Activated T-cell treated with anti-CD3 and anti-CD28 coated beads for 24 hours (primary cell): ENCODE measurements at places on chromosomes 11 and 22.

GRCh38 chr22:33335611-33336279 is 277.6 kb upstream of the SYN3 start:
- no peak for DNase-seq

DNA sequence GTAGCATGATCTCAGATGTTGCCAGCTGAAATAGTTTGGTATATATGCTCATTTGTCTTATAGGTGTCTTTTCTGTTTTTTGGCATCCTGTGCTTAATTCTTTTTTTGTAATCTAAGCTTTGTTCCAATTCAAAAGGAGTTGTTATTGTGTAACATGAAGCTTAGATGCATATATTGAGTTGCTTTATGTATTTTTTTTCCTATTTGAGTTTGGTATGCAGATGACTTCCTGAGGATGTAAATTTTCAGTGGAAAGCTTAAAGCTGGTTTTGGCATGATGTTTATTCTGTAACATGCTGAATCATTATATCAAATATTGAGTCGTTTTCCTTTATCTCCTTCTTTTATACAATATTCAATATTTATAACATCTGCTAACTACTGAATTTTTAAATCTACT is 69.4 kb downstream of the DDX10 start:
- no peak for DNase-seq

DNA sequence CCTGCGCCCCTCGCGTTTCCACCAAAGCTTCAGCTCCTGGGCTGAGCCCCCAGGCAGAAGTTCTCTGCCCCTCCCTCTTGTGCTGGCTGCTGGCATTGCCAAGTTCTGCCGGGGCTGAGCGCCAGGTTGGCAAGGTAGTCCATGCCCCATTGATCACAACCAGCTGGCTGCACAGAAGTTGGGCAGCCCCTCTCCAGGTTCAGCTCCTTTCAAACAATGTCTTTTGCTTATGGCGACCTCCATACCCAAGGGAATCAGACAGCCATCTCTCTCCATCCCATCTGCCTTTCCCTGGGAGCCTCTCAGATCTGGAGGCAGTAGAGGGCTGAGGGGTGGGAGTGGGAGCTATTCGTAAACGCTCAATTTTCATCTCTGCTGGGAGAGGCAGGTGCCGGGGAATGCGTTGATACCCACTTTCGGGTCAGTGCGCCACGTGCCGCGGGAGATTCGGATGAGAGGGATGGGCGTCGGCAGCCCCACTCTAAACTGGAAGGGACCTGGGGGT is 1.5 kb downstream of the ADAMTS8 start:
- no peak for DNase-seq

GRCh38 chr11:57539342-57539741 is 1.9 kb downstream of the SMTNL1 start:
- DNase-seq, result no peak

DNA sequence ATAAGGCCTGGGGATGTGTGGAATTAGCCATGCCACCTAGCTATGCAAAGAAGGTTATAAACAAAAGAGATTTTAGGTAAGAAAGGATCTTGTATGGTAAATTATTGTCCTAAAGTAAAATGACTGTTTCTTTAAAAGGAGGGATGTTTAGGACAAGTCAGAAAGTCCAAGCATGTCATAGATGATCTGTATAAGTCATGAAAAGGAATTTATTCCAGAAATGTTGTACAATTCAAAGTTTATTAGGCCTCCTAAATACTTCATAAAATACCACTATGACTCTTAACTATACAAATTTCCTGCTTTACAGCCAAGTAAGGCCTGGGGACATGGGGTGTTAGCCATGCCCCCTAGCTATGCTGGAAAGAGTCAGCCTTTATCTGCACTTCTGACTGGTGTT is 22.7 kb downstream of the OR5A2 start:
- no peak for DNase-seq

GRCh38 chr11:63933459-63933858 is 5.3 kb upstream of the NAA40 start:
- DNase-seq, result no peak

DNA sequence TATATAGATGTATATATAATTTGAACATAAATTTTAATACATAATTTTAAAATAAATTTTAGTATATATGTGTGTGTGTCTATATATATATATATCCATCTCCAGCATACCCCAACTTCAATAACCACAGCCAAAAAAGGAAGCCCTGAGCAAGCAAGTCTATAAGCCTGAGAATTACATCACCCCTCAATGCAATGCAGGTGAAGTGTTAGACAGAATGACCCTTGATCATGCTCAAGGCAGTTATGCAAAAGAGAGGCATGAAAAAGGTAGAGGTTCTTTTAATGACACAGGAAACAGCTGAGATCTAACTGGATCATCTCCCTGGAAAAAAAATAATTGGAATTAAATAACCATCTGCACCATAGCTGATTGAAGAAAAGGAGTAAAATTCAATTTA is 557.9 kb upstream of the ANO5 start:
- DNase-seq, result no peak

GRCh38 chr11:46280706-46281105 is 3.2 kb downstream of the CREB3L1 start:
- DNase-seq, result no peak

- DNase-seq, result peak; percentile 33
Observed at GRCh38 chr22:41915035-41915785, at the start of gene SHISA8. Gene SHISA8 (minus strand): TSS chr22:41915074. CDS start chr22:41914667, 407 bp downstream.

GRCh38 chr11:103624708-103625623 is 411.5 kb upstream of the DDI1 start:
- DNase-seq, result no peak

DNA sequence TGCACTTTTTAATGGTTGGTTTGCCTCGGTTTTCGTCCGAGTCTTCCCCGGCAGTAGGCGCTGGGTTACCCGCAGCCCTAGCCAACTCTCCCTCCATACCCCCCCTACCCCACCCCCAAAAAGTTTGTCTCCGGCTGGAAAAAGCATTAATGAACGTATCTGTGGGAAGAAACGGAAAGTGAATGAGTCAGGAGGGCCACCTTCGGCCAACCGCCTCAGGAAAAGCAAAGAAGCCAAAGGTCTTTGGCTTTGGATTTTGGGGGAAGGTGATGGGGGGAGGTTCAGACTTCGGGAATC is 508 bp upstream of the FLI1 start:
- DNase-seq, result no peak

GRCh38 chr22:49525360-49525759 is 302.3 kb downstream of the BRD1 start:
- DNase-seq, result no peak

DNA sequence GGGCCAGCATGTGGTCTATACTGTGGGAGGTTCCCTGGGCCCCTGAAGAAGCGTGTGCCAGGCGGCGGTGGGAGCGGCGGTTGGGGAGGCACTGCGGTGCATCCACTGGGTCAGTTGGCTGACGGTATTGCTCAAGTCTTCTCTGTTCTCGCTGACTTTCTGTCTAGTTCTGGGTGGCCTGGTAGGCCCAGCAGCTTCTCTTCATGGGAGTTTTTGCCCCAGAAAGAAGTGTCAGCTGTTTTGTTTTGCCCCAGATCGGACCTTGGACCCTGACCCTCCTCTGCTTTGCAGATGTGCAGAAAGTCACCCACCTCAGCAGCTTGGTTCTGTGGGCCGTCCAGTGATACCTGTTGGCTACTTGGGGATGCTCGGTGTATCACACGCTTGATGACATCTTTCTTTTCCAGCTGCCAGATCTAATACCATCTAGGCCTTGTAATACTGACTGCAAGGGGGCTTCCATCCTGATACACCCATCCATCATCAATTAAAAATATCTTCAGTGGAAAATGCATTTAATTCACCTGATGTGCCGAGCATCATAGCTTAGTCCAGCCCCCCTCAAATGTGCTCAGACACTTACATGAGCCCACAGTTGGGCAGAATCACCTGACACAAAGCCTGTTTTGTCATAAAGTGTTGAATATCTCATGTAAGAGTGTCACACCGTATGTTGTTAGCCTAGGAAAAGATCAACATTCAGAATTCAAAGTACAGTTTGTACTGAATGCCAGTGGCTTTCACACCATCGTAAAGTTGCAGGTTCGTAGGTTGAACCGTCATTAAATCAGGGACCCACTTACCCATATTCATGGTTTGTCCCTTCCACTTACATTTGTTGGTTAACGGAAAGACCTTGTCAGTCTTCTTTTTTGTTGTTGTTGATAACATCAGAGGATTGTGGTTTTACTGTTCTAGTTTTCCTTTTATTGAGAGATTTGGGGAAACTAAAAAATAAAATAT is 13.9 kb downstream of the ZBED4 start:
- no peak for DNase-seq

- DNase-seq, result no peak
Observed at GRCh38 chr22:41469218-41469851, 418 bp downstream of the ACO2 start.

GRCh38 chr22:37818409-37819104 is 4.6 kb upstream of the GALR3 start:
- peak; percentile 37 for DNase-seq

DNA sequence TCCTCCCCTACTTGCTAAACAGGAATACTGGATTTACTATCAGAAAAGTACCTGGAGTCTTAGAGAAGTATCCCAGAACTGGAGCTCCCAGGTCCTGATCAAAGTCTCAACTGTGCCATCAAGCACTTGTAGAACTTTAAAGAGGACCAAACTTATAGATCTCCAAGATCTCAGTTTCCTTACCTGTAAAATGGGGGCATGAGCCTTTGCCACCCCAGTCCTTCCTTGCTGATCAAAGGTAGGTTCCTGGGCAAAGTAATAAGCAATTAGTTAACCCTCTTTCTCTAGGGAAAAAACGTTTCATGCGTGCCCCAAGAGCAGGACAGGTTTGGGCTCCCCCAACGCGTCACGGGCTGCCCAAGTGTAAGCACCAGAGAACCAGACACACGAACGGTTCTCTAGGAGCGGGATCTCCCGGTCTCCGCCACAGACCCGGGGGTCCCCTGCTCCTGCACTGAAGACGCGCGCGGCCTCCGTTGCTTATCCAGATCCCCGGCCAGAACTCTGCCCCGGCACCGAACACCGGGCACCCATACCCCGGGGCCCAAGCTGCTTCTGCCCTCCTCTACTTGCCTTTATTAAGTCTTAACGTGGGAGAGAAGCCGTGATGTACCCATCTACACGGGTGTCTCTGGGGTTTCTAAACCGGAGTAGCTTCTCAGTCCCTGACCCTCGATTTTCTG is 505 bp downstream of the ZNF214 start:
- DNase-seq, result no peak

DNA sequence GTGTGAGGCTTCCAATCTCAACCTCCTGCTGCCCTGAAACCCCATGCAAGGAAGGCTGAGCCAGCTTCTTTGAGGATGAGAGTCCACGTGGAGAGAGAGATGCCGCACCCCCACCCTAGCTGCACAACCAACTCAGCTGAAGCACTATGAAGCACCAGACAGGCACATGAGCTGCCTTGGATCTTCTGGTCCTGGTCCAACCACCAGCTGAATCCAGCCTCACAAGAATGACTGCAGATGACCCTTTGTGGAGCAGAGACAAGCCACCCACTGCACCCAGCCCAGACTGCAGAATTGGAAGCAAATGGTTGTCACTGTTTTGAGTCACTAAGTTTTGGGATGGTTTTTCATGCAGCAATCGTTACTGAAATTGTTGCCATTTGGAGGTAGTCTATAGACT is 149.6 kb upstream of the SYT13 start:
- DNase-seq, result no peak

DNA sequence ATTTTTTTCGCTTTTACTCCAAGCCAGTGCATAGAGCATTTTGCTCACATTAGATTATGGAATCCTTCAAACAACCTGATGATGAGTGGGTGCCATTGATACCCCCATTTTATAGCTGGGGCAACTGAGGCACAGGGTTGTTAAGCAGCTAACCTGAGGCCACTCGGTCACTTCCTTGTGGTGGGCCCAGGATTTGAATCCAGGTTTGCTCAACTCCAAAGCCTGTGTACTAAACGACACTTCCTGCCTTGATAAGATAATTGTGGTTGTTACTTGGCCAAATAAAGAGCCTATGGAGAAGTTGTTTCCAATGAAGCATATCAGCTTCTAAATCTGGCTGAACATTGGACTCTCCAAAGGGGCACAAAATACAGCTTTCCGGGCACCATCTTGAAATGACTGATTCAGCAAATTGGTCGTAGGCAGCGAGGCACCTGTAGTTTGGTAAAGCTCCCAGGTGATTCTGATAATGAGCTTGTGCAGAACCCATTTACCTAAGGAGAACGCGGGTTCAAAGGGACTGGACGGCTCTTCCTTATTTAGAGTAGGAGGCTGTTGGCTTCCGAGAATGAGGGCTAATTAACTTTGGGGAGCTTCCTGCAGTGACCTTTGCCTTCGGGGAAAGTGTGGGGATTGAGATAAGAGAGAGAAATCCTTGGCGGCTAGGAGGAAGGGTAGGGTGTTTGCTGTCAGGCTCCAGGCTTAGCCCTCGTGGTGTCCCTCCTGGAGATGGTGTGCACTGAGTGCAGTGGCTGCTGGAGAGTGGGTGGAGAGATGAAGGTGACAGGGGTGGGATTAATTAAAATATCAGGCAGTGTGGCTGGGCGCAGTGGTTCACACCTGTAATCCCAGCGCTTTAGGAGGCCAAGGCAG is 17.5 kb upstream of the EHF start:
- no peak for DNase-seq

DNA sequence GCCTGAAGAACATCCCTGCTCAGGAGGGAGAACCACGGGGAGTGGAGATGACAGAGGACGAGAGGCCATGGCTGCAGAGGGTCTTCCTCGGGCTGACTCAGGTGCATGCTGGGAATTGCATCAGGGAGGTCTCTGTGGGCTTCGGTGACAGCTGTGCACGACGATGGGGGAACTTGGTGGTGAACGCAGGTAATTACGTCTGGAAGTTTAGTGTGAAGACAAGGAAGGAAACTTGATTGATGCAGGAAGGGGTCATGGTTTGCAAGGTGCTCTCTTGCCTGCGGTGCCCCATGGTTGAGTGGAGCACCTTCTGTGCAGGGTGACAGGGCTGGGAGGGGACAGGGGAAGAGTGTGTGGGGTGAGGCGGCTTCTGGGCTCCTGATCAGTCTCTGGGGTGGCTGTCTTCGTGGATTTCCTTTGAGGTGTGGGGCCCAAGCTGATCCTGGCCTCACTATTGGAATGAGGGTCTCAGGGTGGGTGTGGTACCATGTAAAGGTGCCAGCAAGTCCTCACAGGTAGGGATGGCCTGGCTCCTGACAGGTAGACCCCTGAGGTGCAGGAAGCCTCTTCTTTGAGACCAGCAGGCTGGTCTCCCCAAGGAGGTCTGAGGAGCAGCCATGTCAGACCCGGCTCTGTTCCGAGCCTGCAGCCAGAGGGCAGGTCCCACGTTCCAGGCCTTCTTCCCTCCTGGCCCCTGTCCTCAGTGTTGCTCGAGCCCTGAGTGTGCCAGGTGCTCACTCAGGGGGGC is 1020.1 kb downstream of the TBC1D22A start:
- no peak for DNase-seq
